ENCODE measurements at places on chromosomes 3 and 15. TPM values are rescaled to one million over a fixed set of nuclear protein-coding genes. Genes with fewer than 3 reads are reported as not detected.
A peak's percentile ranks its signal among the peaks of the same experiment; 100 is the strongest.

The NANOGP8 gene
- total RNA-seq, result not detected

DNA sequence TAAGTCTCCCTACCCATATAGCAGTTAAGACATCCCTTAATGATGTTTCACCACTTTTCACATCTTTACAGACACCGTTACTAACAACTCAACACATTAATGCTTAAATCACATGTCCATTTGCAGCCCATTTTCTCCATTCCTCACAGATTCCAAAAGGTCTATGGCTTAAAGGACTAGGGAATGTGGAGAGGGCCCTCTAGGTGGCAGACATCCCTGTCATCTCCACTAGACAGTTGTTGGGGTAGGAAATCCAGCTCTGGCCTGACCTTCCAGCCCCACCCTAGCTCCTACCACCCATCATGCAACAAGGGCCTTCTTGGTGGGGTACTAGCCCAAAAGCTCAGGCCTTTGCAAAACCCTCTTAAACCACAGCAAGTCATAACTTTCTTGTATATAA lies 25.2 kb downstream of the CPEB1 start:
- DNase-seq, result no peak
- no peak overlapping the region for H3K27ac ChIP-seq
- H3K27me3 ChIP-seq, result peaks cover 5% of the 10 kb centered on the region
- no peaks in the 10 kb centered on the region for H3K4me1 ChIP-seq

DNA sequence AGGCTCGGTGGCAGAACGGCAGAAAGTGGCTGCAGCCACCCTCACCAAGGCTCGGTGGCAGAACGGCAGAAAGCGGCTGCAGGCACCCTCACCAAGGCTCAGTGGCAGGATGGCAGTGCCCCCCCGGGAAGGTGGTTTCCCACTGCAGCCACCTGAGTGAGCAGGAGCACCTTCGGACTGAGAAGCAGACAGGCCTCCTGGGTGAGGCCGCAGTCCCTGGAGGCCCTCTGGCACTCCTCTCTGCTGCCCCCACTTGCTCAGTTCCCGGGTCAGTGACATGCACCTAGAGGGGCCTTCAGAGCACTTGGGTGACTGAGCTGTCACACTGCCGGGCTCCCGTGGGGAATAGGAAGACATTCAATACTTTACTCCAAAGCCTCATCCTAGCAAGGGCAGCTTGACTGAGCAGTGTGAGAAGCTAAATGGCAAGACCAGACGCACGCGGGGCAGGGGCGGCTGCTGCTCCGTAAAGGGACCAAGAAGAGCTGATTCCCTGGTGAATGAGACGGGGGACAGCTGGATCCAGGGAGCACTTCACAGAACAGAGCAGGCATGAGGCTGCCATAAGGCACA lies 62.7 kb downstream of the PCSK6 start:
- no peaks in the 10 kb centered on the region for H3K4me1 ChIP-seq
- H3K27ac ChIP-seq, result no peak overlapping the region
- no peak for DNase-seq

The CLRN1 gene
- not detected for total RNA-seq

DNA sequence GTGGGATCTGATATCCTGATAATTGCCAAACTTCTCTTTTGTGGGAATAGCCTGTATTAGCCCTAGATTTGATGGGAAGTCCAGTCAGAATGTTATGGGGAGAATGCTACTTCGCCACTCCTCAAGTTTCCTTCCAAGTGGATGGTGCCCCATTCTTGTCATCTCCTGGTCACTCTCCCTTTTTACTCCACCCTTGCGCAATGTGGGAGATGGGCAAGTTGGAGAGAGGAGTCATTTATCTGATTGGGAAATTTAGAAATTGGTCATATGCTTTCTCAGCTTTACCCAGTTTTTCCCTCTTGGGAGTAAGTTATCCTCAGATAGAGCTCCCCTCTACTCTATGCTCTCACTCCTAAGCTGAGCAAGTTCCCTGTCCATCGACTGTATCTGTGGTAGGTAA lies 14.4 kb downstream of the FANCD2OS start:
- H3K4me3 ChIP-seq, result no peak overlapping the region
- H3K4me1 ChIP-seq, result no peaks in the 10 kb centered on the region
- H3K27me3 ChIP-seq, result no peaks in the 10 kb centered on the region

GRCh38 chr3:17949101-17949500 lies 206.7 kb upstream of the TBC1D5 start:
- no peaks in the 10 kb centered on the region for H3K27me3 ChIP-seq
- no peaks in the 10 kb centered on the region for H3K4me1 ChIP-seq
- no peak overlapping the region for H3K27ac ChIP-seq

DNA sequence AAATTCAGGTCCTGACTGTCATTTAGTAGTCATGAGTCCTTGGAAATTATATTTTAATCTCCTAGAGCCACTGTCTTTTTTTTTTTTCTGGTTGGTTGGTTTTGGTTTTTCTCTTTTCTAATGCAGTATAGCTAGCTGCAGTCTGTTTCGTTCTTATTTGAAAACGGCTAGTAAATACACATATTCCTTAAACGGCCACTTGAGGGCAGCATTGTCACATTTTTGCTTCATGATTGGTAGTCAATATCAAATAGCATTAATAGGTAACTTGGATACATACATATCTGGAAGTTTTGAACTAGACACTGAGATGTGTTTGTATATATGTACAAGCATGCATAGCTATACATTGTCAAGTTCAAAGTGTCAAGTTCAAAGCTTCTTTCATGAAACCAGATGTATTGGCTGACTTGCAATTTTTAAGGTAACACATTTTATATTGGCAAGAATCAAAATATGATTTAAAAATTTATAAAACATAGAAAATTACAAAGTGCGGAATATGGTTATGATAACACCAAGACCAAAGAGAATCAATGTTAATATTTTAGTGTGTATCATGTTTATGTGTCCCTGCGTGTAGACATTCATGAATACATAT lies 22.5 kb downstream of the GABRA5 start:
- H3K36me3 ChIP-seq, result peaks cover 2% of the 10 kb centered on the region
- H3K4me3 ChIP-seq, result no peak overlapping the region
- H3K4me1 ChIP-seq, result no peaks in the 10 kb centered on the region
- H3K27me3 ChIP-seq, result no peaks in the 10 kb centered on the region

The LOXL1 gene
- total RNA-seq, result 3.5 TPM

GRCh38 chr15:93072011-93072410 lies 17.0 kb downstream of the RGMA start:
- peaks cover 64% of the 10 kb centered on the region for H3K27me3 ChIP-seq
- H3K36me3 ChIP-seq, result no peaks in the 10 kb centered on the region
- H3K4me3 ChIP-seq, result peak overlapping the region; percentile 31
- H3K27ac ChIP-seq, result no peak overlapping the region
- DNase-seq, result no peak
- peaks cover 13% of the 10 kb centered on the region for H3K4me1 ChIP-seq

- no peak overlapping the region for H3K27ac ChIP-seq
- no peaks in the 10 kb centered on the region for H3K27me3 ChIP-seq
- no peaks in the 10 kb centered on the region for H3K36me3 ChIP-seq
Observed at GRCh38 chr15:78313383-78313782, 14.0 kb upstream of the SKIC8 start.

- no peak overlapping the region for H3K4me3 ChIP-seq
- no peak overlapping the region for H3K27ac ChIP-seq
- H3K4me1 ChIP-seq, result no peaks in the 10 kb centered on the region
- no peak for DNase-seq
Observed at GRCh38 chr3:126450219-126450618, 25.5 kb downstream of the ZXDC start.

- H3K4me1 ChIP-seq, result no peaks in the 10 kb centered on the region
- no peak overlapping the region for H3K4me3 ChIP-seq
- H3K27me3 ChIP-seq, result peaks cover 2% of the 10 kb centered on the region
Observed at GRCh38 chr3:135982922-135983581, 17.5 kb downstream of the PPP2R3A start.

- H3K4me3 ChIP-seq, result no peak overlapping the region
- no peaks in the 10 kb centered on the region for H3K4me1 ChIP-seq
- H3K27me3 ChIP-seq, result no peaks in the 10 kb centered on the region
- H3K36me3 ChIP-seq, result no peaks in the 10 kb centered on the region
- no peak overlapping the region for H3K27ac ChIP-seq
Observed at GRCh38 chr3:153379516-153379915, 217.5 kb downstream of the RAP2B start.

DNA sequence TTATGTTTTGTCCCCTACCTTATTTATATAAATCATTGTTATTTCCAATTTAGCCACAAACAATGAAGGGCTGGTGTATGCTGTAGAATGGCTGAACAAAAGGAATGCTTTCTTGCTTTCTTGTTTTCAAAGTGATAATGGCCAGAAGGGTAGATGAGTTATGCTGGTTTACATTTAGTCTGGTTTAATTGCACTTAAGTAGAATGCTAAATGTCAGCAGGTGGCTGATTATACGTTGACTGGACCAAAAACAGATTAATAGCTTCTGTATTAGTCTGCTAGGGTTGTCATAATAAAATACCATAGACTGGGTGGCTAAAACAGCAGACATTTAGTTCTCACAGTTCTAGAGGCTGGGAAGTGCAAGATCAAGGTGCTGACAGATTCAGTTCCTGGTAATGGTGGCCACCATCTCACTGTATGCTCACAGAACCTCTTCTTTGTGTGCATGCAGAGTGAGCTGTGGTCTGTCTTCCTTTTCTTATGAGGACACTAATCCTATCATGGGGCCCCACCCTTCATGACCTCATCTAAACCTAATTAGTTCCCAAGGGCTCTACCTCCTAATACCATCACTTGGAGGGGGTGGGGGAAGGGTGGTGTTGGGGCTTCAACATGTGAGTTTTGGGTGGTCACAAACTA lies 17.1 kb upstream of the XIRP1 start:
- H3K4me3 ChIP-seq, result no peak overlapping the region
- no peak overlapping the region for H3K27ac ChIP-seq
- DNase-seq, result no peak
- H3K27me3 ChIP-seq, result peaks cover 19% of the 10 kb centered on the region
- peaks cover 4% of the 10 kb centered on the region for H3K36me3 ChIP-seq

The C2CD4B gene
- total RNA-seq, result not detected

GRCh38 chr3:49019941-49020329 lies 1.6 kb upstream of the DALRD3 start:
- H3K27me3 ChIP-seq, result no peaks in the 10 kb centered on the region
- peaks cover 39% of the 10 kb centered on the region for H3K36me3 ChIP-seq
- DNase-seq, result no peak
- H3K4me1 ChIP-seq, result peaks cover 48% of the 10 kb centered on the region
- H3K4me3 ChIP-seq, result peak overlapping the region; percentile 87

The SQOR gene
- total RNA-seq, result 98.6 TPM

The KLF15 gene
- not detected for total RNA-seq

The PDZRN3 gene
- total RNA-seq, result not detected

DNA sequence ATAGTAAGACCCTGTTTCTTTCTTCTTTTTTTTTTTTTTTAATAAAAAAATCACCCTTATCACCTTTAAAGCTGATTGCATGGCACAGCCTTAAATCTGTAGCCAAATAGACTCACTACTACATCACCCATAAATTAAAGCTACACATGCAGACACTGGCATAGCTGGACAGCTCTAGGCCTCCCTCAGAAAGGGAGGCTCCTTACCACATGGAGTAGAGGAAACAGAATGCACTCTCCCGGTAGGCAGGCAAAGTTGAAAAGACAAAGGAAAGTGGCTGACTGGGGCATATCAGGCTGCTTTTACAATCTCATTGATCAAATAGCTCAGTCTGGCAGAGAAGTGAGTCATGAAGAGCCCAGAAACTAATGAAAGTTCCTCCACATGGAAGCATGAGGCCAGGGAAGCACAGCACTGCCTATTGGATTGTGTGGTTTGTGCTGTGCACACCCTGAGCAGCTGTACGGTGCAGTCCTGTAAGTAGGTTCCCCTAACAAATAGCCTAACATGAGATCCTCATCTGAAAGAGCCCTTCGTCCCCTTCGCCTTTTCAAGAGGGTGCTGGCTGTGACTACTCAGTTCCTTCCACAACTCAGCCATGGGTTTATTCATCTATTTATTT lies 32.7 kb upstream of the FAM98B start:
- no peaks in the 10 kb centered on the region for H3K36me3 ChIP-seq
- DNase-seq, result no peak
- H3K4me1 ChIP-seq, result peaks cover 10% of the 10 kb centered on the region
- no peak overlapping the region for H3K4me3 ChIP-seq
- H3K27ac ChIP-seq, result no peak overlapping the region

DNA sequence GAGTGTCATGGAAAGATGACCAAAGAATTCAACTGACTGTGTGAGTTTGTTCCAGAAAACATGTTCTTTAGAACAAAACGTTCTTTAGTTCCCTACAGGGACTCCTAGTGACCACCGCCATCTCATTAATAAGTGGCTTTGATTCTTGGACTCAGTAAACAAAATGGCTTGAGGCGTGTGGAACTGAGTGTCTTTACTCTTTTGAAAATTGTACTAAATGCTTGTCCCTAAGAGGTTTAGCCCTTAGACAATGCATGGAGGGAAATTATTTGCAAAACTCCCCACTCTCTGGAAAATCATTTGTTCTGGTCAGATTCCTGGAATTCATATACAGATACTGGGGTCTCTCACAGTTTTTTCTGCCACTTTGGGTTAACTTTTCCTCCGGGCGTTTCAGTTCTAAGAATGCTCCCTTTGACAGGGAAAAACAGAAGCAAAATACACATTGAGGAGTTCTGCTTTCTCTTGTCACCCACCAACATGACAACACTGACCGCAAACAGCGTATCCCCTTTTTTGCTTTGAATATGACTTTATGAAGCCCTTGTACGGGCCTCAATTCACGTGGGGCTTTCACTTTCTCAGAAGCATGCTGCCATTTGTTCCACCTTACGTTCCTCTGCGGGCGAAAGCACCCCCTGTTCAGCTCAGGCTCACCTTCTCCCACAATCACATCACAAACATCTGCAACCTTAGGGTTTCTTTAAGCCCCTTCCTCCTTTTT lies 15.3 kb upstream of the NRROS start:
- H3K27me3 ChIP-seq, result no peaks in the 10 kb centered on the region
- peaks cover 5% of the 10 kb centered on the region for H3K36me3 ChIP-seq
- H3K27ac ChIP-seq, result peak overlapping the region; percentile 95
- H3K4me1 ChIP-seq, result peaks cover 54% of the 10 kb centered on the region
- peak overlapping the region; percentile 50 for H3K4me3 ChIP-seq

- no peaks in the 10 kb centered on the region for H3K36me3 ChIP-seq
- H3K27me3 ChIP-seq, result no peaks in the 10 kb centered on the region
- no peak overlapping the region for H3K4me3 ChIP-seq
- DNase-seq, result no peak
- H3K27ac ChIP-seq, result no peak overlapping the region
Observed at GRCh38 chr15:88487178-88487795, 19.8 kb downstream of the MRPS11 start.

The CTXN2 gene
- total RNA-seq, result not detected

Measured in activated CD4-positive, alpha-beta T cell treated with anti-CD3 and anti-CD28 coated beads, Interleukin-2, amount 10 ng/mL, durations not matched to agents 7 days and 5 days (primary cell).